Pericardium fibroblast (primary cell): ENCODE measurements at places on chromosomes 5 and 9. TPM values are rescaled to one million over a fixed set of nuclear protein-coding genes. Genes with fewer than 3 reads are reported as not detected.

RGS7BP gene
- 0.17 and 0.35 TPM in 2 replicates for total RNA-seq

MEGF10 gene
- total RNA-seq, result 4.1 TPM in 1 of 2 replicates, not detected in the other

ZNF883 gene
- total RNA-seq, result 2.5 and 4.5 TPM in 2 replicates

WDR31 gene
- total RNA-seq, result 0.47 and 1.6 TPM in 2 replicates

NTNG2 gene
- 0.58 and 1.3 TPM in 2 replicates for total RNA-seq

GPX3 gene
- 106 and 133 TPM in 2 replicates for total RNA-seq

OR13C4 gene
- total RNA-seq, result not detected in 2 replicates

DNAI1 gene
- total RNA-seq, result not detected in 2 replicates
